Right ventricle myocardium inferior (tissue), 1 donor: ENCODE measurements at places on chromosomes 13 and 19. TPM values are rescaled to one million over a fixed set of nuclear protein-coding genes. Genes with fewer than 3 reads are reported as not detected.

Gene HTR2A
- not detected for total RNA-seq

Gene RNF225
- total RNA-seq, result not detected

Gene DHDH
- total RNA-seq, result not detected

Gene CCDC169
- not detected for total RNA-seq

Gene ZNF540
- total RNA-seq, result 6.8 TPM
